ENCODE measurements at places on chromosomes 3 and 15.
A peak's percentile ranks its signal among the peaks of the same experiment; 100 is the strongest.

- DNase-seq, result peak; percentile 36
These were observed 2.0 kb downstream of the MECOM start for GRCh38 chr3:169661361-169662131.

- DNase-seq, result no peak
These were observed 57.6 kb downstream of the BHLHE40 start for GRCh38 chr3:5036858-5037257.

DNA sequence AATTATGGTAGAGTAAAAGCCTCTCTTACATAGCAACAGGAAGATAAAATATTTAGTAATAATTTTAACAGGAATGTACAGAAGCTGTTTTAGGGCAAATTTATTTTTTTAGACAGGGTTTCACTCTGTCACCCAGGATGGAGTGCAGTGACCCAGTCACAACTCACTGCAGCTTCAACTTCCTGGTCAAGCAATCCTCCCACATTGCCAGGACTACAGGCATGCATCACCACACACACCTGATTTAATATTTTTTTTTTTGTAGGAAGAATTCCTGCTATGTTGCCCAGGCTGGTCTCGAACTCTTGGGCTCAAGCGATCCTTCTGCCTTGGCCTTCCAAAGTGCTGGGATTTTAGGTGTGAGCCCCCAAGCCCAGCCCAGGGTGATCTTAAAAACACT lies 61.1 kb downstream of the PCCB start:
- DNase-seq, result no peak

- DNase-seq, result no peak
These were observed 67.9 kb downstream of the FEM1B start for GRCh38 chr15:68345481-68345880.

DNA sequence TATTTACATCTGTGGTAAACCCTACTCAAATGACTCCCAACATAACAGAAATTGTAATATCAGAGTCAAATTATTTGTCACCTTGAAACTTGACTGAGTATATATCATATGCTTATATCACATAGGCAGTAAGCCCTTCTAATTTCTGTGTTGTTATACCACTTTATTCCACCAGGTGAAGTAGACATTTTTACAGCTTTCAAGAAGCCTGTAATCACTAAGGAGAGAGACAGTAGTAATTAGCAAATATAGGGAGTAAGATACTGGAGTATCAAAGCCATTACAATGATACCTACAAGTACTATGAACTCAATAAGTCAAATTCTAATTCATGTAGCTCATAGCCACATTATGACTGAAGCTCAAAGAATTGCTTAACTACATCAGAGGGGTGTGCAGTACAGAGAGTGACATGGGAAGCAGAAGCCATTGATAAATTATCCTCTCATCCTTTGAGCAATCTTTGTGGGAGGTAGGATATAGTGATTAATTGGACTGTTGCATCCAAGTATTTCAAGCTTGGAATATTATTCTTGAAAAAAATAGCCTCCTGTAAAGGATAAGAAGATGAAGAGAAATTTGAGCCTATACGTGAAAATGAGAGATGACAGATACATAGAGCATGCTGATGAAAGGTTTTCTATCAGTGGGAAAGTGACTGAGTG lies 1005.9 kb downstream of the ZPLD1 start:
- no peak for DNase-seq

GRCh38 chr15:52789601-52790168 lies 451 bp downstream of the ONECUT1 start:
- DNase-seq, result no peak

DNA sequence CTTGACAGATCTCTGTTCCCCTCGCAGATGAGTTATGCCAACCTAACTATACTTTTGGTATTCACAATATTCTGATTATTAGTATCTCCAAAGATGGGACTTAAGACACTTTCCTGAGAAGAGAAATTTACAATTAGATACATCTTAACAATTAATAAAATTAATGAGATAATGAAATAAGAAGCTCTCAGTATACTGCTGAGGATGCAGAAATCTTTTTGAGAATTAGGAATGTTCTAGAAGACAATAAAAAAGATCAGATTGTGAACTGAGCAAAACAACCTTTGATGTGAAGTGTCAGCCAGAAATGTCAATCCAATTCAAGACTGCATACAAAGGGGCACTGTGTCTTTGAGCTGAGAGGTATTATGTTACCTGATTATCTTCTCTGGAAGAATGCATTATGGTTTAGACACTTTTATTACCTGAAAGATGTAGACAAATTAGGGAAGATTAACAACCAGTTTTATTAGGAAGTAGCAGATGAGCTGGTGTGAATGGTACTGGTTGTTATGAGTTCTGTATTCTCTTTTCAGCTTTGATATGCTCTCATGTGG lies 262.9 kb downstream of the TIGIT start:
- DNase-seq, result no peak

DNA sequence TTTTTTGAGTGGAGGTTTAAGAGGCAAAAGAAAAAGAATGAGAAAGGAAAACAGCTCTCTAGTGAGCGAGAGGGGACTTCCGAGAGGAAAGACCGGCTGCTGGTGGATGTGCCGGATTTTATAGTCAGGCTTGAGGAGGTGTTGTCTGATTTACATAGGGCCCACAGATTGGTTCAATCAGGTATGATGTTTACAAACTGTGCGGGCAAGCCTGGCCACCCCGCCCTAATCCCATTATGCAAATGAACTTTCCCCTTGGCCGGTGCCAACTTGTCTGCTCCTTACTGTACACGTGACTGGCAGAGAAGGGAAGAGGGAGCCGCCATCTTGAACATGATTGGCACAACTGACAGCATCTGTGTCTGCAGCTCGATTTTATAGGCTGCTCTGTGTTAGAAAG lies 44.7 kb downstream of the FAM43A start:
- DNase-seq, result peak; percentile 15

DNA sequence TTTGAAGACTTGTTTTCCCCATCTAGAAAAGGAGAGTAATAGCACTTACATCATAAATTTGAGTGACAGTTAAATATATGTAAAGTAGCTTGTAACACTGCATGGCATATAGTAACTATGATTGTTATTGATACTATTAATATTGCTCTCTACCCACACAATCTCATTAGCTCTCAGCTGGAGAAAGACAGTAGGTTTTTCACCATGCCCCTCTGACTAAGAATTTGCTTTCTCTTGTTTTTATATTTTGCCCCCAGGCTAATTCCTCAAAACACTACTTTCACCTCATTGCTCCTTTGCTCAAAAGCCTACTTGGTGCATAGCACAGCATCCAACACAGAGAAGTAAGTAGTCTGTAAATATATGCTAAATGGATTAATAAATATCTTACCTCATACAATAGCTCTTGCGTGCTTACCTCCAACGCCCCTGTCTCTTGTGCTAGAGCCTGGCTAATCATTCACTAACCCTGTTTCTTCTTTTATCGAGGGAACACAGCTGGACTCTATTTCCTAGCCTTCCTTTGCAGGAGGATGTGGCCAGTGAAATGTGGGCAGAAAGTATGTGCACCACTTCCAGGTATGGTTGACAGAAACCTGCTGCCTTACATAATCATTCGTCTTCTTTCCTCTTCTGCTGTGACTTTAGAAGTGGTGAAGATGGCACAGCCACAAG lies 190.0 kb downstream of the PLCH1 start:
- no peak for DNase-seq

- no peak for DNase-seq
These were observed 42.0 kb upstream of the SKOR1 start for GRCh38 chr15:67783303-67783702.

- no peak for DNase-seq
These were observed 103.0 kb upstream of the UBE2E2 start for GRCh38 chr3:23100106-23100505.

GRCh38 chr3:60542995-60543394 lies 708.3 kb downstream of the FHIT start:
- no peak for DNase-seq

- no peak for DNase-seq
These were observed 284.4 kb downstream of the RBMS3 start for GRCh38 chr3:29565236-29565635.

DNA sequence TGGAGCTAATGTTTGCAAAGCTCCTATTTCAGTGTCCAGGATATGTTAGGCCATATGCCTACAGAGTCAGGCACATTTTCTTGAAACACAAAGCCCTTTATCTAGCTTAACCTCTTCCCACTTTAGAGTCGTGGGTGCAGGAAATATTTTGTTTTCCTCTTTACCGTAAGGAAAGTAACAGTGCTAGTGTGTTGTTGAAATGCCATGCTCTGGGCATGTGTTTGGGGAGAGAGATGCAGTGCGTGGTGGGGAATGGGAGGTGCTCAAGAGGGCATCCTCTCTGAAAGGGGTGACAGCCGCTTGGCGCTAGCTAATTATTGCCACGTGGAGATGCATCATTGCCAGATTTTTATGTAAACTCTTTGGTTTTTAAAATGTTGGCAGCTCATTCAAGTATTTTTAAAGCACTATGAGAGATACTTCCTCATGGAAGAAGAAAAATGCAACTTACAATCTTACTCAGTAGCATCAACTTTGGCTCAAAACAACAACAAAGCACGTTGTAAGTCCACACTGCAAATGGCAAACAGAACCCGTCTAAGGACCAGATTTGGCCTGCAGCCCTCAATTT lies 152.6 kb downstream of the LPP start:
- DNase-seq, result no peak

- peak; percentile 28 for DNase-seq
These were observed 96.0 kb downstream of the TP63 start for GRCh38 chr3:189727158-189727557.

DNA sequence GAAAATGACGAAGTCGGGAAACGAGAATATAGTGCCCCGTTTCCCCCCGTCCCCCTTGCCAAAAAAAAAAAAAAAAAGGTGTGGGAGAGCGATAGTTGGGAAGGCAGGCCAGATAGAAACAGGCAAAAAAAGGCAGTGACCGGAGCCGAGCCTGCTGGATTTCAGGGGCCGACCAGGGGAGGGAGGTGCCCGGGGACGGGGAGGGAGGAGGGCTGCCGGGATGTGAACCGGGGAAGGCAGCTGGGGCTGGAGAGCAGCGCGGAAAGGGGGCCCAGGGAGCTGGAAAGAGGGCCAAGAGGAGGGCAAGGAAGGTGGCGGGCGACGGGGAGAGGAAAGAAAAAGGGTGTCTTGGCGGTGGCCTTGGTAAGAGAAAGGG lies 837 bp downstream of the LRRN1 start:
- no peak for DNase-seq

DNA sequence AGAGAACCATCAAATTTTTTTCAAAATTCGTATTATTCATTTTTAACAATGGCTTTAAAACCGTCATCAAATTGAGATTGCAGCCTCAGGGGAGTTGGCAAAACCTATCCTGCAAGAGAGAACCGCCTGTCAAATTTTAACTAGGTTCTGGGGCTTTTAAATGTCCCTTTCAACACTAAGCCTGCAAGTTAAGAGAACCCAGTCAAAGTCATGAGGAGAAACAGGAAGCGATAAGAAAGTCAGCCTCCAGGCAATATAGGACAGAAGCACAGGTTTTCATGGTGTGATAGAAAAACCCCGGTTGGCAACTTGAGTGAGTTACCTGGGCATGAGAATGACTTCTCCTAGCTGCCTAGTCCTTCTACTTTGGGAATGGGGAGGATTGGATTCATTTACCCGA lies 59.8 kb downstream of the CPNE4 start:
- DNase-seq, result no peak

DNA sequence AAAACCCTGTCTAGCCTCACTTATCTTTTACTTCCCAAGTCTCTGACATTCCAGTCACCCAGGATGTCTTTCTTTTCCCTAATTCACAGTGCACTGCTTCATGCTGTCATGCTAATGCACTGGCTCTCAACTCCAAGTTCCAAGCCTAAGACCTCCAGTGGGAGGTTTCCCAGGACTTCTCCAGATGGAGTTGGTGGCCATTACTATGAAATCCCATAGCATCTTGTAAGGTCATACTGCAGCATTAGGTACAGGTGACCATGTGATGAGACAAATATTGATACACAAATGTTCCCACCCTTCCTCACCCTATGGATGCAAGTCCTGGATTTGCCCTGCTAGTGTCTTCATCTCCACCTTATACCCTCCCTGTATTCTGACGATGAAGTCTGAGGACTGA lies 138.6 kb upstream of the PRICKLE2 start:
- DNase-seq, result no peak

DNA sequence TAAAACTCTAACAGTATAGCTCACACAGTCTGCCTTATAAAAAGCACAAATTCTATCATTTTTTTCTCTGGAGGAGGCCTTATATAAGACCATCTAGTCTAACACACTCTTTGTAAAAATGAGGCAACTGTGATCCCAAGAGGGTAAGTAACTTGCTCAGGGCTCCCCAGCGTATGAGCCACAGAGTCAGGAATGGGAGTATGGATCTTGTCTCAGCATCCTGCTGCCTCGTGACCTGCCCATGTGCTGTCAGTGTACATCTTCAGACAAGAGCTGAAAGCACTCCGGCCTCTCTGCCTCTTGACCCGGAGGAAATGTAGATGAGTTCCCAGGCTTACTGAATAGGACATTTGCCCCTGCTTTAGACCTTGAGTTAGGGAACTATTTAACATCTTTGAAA lies 28.4 kb upstream of the MEF2A start:
- peak; percentile 43 for DNase-seq

DNA sequence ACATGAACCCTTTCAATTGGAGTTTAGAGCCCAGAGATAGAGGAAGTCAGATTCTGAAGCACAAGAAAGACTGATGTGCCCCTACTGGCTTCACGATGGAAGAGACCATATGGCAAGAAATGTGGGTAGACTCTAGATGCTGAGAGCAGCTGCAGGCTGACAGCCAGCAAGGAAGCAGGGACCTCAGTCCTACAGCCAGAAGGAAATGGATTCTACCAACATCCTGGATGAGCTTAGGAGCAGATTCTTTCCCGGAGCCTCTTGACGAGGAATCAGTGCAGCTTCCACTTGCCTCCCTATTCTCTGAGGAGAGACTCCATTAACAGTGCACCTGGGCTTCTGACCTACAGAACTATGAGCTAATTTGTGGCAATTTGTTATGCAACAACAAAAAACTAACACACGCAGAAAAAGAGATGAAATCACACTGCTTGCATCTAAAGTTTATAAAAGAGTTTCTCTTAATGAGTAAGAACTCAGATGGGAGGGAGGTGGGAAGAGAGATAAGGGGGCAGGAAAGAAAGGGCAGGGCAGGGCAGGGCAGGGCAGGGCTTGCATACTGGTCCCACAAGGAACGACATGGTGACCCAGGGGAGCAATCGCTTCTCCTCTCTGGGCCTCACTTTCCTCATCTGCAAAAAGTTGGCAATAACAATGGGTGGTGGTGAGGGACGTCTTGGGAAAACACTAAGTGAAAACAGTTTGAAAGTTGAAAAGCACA lies 440.9 kb downstream of the FOXP1 start:
- DNase-seq, result no peak

Measured in foreskin fibroblast (primary cell).